ENCODE measurements at places on chromosomes 3 and 15.

DNA sequence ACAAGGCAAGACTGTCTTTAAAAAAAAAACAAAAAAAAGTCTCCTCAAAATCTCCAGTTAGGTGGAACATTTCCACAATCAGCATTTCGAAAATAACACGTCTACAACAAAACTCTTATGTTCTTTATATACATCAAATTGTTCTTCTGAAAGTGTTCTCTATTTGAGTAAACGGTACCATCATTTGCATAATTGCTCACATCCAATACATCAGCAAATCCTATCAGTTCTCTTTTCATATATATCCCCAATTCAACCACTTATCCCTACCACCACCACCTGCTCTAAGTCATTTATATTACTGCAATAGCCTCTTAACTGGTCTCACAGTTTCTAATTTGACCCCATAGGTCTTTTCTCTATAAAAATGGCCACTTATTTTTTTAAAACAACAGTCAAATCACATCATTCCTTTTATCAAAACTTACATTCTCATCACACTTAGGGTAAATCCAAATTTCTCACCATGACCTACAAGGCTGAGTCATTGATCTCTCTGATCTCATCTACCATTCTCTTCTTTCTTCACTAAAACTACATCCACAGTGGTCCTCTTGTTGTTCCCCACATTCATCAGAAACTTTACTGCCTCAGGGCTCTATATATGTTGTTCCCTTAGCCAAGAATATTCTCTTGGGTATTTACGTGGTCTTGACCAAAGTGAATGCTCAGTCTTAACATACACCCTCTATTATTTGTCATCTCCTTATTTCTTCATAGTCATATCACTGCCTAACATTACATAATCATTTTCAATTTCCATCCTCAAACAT, 237.0 kb downstream of the SCAPER start:
- no peak for DNase-seq

GRCh38 chr3:100516838-100517237, 24.4 kb downstream of the TMEM45A start:
- DNase-seq = no peak

DNA sequence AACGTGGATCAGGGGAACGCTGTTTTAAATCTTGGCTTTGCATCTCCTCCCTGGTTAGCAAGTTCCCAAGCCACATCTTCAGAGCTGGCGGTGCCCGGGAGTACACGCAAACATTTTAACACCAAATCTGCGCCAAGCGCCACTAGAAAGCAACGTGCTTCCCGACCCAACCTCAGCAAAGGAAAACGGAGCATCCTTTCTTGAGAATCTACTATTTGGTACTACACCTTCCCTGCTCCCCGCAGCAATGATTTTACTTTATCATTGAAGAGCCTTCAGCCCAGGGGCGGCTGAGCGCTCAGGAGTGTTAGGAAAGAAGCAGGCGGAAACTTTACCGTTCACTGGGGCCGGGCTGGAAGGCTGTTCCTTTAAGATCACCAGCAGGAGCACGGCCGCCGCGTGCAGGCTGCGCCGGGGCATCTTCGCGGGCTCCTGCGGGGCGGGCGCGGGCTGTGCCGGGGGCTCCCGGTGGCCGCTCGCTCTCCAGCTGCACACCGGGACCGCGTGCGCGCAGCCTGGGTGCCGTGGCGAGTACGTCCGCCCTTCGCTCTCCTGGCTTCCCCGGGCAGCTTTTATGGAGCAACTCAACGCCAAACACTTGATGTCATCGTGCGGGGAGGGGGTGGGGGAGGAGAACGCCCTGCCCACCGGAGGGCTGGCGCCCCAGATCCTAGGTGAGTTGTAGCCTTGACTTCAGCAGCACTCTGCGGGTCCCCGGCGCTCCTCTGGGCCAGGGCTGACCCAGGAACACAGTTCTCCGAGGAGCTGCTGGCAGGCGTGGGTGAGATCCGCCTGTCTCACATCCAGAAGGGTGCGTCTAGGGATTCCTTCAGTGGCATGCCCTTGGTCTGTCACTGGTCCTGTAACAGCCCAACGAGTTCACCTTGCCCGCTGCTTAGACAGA, at the start of gene CA12:
Gene CA12 (minus strand): TSS at position 546 of the 904 bp plus-strand sequence. CDS start 126 bp downstream, at position 420.
- DNase-seq = no peak

GRCh38 chr3:176650478-176650877, 546.8 kb downstream of the TBL1XR1 start:
- no peak for DNase-seq

GRCh38 chr3:170903123-170903522, 5.3 kb downstream of the EIF5A2 start:
- no peak for DNase-seq

GRCh38 chr3:71441217-71441924, 142.2 kb downstream of the FOXP1 start:
- no peak for DNase-seq

DNA sequence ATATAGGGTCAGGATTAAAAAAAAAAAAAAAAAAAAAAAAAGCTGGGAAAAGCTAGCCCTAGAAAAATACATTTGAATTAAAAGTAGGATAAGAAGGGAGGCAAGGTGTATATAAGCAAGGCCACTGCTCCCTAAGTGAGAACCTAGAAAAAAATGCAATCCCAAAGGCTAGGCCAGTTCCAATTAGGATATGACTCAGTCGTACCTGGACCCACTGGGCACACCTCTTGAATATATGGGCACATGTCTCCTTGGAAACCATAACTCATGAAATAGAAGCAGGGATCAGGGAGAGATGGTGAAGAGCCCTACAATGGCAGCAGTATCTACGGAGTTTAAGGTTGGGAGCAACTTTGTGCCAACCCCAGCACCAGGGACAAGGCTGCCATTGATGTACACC, 314.1 kb upstream of the IL12A start:
- no peak for DNase-seq

- DNase-seq = no peak
Observed at GRCh38 chr3:127050733-127051132, 67.8 kb downstream of the PLXNA1 start.

DNA sequence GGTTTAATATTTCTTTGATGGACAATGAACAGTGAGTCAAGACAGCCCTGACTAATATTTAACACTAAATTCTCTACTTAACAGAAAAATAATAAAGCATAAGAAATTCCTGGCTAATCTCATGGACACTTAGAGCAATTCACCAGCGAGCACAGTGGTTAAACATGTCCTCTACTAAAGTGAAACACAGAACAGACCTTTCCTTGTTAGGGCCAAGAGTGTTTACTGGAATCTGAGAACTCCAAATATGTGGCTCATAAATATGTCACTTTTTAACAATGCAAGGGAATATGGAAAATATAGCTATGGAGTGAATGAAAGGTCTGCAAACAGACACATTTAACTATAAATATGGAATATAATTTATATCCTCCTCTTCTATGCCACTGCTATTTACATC, 18.6 kb upstream of the IGSF10 start:
- no peak for DNase-seq

GRCh38 chr15:82172506-82172905, 90.0 kb downstream of the EFL1 start:
- DNase-seq = no peak

DNA sequence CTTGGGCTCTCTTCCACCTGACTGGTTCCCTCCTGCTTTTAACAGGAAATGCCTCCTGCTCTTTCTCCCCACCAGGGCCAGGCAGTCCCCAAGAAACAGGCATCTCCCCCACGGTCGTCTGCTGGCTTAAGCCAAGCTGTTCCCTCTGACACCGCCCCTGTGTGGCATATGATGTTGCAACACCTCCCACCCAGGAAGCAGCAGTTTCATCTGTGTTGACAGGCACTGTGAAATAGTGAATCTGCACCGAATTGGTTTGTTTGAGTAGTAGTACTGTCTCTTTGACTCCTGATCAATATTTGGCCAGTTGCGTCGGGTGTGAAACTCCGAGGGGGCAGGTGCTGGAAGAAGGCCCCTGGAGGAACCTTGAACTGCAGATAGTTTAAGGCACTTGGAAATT, 188.8 kb downstream of the FEZF2 start:
- DNase-seq = no peak

DNA sequence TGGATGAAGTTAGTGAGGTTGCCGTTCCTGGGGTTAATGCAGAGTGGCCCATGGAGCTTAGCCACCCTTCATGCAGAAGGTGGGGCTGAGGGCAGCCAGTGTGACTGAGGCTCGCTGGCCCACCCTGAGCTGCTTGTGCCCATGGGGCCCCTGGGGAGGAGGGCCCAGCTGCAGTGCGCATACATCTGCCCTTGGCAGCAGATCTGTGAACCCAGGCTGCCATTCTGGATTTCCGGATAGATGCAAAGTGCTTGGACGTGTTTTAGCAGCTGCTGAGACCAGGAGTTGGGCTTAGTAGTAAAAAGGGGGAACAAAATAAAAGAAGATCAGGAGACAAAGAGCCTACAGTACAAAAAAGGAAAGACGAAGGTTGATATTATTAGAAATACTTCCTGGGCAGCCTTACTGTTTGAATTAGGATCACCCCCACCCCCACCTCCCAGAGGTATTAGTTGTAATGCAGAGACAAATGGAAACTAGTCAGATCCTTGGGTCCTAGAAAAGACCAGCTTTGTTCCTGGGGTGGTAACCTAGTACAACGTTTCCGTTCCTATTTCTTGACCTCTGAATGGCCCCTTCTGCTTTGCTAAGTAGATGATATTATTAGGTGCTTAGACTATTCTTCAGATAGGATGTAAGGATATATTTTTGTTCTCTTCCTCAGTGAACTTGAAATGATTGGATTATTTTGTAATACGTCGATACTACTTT, 70.2 kb downstream of the IGF1R start:
- no peak for DNase-seq

DNA sequence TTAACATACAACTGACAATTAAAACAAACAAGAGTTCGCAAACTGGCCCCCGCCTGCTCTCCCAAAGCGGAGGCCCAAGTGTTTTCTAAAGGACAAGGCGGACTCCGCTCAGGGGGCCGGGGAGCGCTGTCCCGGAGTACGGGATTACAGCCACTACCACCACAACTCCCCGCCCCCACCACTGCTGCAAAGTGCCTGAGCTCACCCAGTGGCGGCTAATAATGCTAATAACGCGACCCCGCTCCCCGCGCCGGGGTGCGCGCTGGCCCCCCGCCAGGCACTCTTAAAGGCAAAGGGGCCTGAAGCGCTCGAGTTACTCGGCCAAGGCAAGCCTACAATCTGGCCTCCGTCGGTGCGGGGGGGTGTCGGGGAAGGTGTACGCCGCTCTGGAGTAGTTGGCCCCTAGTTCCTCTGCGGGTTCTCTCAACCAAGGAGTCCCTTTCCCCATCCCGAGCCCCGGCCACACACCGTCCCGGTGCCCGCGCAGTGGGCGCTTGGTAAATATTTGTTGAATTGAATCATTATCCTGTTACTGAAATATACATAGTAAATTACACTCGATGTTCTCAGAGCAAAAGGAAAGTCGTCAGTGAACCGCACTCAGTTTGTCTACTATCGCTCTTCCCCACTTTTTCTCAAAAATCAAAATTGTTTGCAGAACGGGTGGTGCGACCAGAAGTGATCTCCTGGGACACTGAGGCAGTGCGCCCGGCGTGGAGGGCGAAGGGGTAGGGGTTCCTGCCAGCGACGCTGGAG, 827 bp downstream of the WNT5A start:
- DNase-seq = no peak

DNA sequence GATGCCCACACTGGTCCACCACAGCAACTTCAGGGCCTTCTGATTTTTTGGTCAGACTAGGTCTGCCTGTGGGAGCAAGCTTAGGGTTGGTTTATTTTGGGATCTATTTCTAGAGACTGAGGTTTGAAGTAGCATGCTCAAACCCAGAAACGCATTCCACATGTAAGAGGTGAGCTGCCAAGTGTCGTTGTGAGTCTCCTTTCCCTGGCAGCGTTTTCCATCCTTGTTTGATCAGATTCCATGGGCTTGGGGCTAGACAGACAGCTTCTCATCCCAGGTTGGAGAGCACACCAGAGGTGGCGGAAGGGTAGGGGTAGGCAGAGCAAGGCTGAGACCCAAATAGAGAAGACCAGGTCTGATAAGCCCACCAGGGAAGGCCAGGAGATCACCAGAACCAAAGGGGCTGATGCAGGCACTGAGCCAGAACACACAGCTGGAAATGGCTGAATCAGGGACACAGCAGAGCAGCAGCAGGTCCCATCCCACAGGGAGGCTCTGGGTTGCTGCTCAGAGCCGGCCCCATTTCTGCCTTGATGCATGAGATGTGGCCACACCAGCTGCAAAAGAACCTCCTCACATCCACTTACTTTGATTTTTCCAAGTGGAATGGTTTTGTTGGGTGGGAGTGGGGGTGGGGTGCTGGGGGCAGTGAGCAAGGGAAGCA, 186.8 kb downstream of the THSD4 start:
- DNase-seq = no peak

- no peak for DNase-seq
Observed at GRCh38 chr3:128698211-128699047, 27.6 kb upstream of the RAB7A start.

- DNase-seq = no peak
Observed at GRCh38 chr3:126034481-126035361, 49.2 kb downstream of the SLC41A3 start.

DNA sequence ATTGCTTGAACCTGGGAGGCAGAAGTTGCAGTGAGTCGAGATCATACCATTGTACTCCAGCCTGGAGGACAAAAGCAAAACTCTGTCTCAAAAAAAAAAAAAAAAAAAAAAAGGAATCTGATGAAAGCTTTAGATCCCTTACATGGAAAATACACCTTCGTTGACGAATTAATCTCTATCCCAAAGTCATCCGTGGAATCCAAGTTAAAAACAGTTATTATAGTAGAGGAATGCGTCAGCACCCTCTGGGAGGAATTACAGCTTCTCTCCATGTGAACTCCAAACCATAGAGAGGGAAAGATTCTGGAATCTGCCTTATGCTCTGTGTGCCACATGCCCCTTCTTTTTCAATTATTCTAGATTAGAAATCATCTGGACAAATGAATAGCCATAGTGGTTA, 192.3 kb upstream of the C2CD4B start:
- DNase-seq = no peak

DNA sequence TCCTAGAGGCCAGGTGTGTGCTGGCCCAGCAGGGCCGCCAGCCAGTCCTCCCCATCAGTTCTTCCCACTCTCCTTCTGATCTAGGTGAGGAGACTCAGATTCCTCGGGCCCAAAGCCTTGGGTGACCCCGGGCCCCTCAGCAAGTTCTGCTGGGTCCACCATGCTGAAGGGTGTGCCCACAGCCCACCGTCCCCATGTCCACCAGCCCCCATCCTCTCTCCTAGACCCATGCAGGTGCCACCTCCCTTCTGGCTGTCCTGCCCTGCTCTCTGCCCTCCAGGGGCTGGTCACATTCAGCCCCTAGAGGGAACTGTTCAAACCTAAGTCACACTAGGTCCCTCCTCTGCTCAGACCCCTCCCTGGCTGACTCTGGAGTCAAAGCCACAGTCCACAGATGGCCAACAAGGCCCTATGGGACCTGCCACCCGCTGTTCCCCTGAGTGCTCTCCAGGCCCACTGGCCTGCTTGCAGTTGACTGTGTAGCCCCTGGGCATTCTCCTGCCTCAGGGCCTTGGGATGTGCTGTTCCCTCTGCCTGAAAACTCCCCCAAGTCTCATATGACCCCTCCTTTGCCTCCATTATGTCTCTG, 878 bp upstream of the TLR9 start:
- DNase-seq = no peak

- DNase-seq = no peak
Observed at GRCh38 chr15:99467853-99468464, 97.8 kb upstream of the MEF2A start.

GRCh38 chr3:19216669-19217337, 68.5 kb downstream of the KCNH8 start:
- DNase-seq = no peak
